ENCODE measurements at places on chromosomes 3 and 15. TPM values are rescaled to one million over a fixed set of nuclear protein-coding genes. Genes with fewer than 3 reads are reported as not detected.

The DZIP3 gene
- polyA plus RNA-seq: 9.2 TPM

The CASR gene
- not detected for polyA plus RNA-seq

The ADPRH gene
- not detected for polyA plus RNA-seq

The TGM4 gene
- polyA plus RNA-seq: 0.12 TPM

The COLQ gene
- polyA plus RNA-seq: 1.9 TPM

The ECE2 gene
- polyA plus RNA-seq: 0.03 TPM

The LYZL4 gene
- polyA plus RNA-seq: not detected

The SLCO3A1 gene
- 19.7 TPM for polyA plus RNA-seq

The CHD2 gene
- 28.6 TPM for polyA plus RNA-seq

The TCF12 gene
- polyA plus RNA-seq: 50.6 TPM

The PDE12 gene
- polyA plus RNA-seq: 7.4 TPM

The PATL2 gene
- polyA plus RNA-seq: 0.13 TPM

The CCDC32 gene
- polyA plus RNA-seq: 8.2 TPM

The SMCO1 gene
- polyA plus RNA-seq: not detected

The AGTR1 gene
- 0.32 TPM for polyA plus RNA-seq

The KLHDC8B gene
- polyA plus RNA-seq: 40.6 TPM

The GOLGA8G gene
- not detected for polyA plus RNA-seq

The GABRR3 gene
- not detected for polyA plus RNA-seq

The GBE1 gene
- 18.6 TPM for polyA plus RNA-seq
